ENCODE measurements at places on chromosomes 1 and 21.
A peak's percentile ranks its signal among the peaks of the same experiment; 100 is the strongest.

DNA sequence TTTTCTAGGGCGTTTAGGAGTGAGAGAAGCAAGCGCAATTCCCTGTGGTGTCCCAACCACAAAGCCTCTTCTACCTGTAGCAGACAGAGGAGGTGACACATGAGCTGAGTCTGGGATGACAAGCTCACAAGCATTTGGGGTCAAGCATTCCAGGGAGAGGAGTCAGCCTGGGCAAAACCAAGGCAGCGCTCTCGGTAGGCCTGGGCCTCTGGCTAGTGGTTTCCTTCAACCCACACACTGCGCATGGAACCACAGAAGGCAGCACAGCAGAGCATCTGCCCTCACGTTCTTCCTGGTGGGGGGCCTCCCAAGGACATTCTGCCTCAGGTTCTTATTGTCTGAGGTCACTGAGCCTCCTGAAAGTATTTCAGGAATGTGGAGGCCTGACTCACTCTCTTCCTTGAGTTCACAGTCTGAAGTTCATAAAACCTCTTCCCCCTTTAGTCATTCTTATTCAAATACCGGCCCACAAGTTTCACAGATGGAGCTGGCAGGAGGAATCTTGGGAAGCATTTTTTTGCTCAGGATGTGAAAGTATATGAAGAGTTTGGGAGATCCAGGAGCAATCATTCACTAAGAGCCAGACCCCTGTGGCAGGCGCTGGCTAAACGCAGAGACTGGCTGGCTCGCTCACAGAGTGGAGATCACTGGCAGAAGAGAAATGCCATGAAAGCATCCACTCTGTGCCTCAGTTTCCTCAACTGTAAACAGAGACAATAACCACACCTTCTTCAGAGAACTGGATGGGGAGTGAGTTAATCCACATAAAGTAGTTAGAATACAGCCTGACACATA lies 26.8 kb downstream of the CCN1 start:
- no peak for DNase-seq

- no peak for DNase-seq
Measured at GRCh38 chr1:10267319-10267718, 56.9 kb downstream of the KIF1B start.

DNA sequence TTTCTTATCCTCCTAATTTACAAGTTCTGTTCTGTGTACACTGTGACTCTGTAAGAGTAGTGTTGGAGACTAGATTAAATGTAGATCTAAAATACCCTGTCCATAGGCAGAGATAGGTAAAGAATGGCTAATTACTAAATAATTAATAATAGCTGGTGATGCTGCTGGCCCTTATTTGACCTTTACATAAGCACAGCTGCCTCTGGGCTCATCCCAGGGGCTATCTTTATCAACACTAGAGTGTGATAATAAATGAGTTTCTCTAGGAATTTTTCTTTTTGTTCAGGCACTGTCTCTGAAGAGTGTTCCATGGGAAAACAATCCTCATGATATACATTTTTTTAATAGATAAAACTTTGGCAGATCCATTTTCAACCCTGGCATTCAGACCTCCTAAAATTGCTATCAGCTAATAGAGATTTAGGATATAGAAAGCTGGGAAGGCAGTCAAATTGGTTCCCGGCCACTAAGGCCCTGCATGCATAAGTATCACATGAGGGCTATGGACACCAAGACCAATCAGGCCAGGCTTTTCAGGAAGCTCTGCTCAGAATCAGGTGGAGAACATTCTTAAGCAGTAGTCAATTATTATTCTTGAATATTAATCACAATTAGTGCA lies 107.2 kb downstream of the ROR1 start:
- no peak for DNase-seq

GRCh38 chr1:63859480-63860275 lies 85.9 kb downstream of the ROR1 start:
- no peak for DNase-seq

DNA sequence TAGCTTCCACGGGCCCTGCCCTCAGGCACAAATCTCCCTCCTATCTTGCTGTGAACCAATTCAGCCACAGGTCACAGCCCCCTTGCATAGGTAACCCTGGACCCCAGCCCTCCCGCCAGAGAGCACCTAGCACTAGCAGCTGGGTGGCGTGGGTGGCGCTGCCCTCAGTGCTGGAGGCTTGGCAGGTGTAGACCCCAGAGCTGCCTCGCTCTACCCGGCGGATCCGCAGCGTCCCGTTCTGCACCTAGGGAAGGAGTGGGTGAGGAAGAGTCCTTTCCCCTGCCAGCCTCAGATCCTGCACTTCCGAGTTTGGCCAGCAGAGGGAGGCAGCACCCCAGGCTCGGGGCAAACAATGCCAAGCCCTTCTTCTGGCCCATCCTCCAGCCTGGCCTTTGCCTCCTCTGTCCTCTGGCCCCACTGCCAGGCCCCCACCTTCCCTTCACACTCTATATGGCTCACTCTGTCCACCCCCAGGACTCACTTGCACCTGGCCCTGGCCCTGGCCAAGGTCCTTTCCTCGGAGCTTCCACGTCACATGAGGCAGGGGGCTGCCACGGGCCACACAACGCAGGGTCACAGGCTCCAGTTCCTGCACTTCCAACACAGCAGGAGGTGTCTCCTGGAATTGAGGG lies 9.0 kb downstream of the IGSF9 start:
- DNase-seq = peak; percentile 65

GRCh38 chr1:184889902-184890301 lies 84.4 kb downstream of the NIBAN1 start:
- DNase-seq = no peak

Data from GM18507 (cell line).